Stimulated activated CD4-positive, alpha-beta T cell treated with anti-CD3 and anti-CD28 coated beads, TNF-alpha, amount 100 ng/mL, for 4 hours (primary cell): ENCODE measurements at places on chromosomes 4 and X.

DNA sequence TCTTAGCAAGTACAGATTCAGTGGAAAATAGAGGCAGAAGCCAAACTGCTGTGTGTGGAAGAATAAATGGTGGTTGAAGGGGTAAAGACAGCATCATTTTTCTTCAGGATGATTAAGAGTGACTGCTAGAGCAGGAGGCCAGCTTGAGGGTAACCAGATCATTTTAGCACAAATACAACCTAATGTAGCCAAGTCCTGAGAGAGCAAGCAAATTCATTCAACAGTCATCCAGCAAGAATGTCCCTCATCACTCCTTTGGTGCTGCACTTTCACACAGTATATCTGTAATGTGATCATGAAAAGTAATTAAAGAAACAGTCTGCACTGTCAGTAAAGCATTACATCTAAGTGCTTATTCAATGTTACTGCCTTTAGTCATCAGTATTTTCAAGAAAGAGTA lies 44.8 kb downstream of the NPFFR2 start:
- DNase-seq: no peak

DNA sequence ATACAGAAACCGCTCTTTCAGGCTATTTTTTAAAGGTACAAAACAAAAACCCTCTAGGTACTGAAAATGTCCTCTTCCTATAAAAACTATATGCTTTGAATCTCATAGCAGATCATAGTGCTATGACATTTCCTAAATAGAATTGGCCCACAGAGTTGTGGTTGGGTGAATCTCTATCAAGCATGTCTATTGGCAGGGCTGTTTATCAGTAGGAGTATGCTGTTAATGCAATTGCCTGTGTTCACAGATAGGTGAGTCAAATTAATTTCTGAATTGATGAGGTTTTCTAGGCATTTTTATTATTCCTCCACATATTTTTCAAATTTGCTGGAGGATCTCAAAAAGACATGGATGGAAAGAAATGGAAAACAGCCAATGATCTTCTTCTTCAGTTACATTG lies 73.9 kb downstream of the QRFPR start:
- DNase-seq: no peak

GRCh38 chr4:139300431-139301112 lies 733 bp upstream of the NAA15 start:
- DNase-seq: no peak

GRCh38 chrX:129581904-129582303 lies 41.8 kb downstream of the OCRL start:
- no peak for DNase-seq

DNA sequence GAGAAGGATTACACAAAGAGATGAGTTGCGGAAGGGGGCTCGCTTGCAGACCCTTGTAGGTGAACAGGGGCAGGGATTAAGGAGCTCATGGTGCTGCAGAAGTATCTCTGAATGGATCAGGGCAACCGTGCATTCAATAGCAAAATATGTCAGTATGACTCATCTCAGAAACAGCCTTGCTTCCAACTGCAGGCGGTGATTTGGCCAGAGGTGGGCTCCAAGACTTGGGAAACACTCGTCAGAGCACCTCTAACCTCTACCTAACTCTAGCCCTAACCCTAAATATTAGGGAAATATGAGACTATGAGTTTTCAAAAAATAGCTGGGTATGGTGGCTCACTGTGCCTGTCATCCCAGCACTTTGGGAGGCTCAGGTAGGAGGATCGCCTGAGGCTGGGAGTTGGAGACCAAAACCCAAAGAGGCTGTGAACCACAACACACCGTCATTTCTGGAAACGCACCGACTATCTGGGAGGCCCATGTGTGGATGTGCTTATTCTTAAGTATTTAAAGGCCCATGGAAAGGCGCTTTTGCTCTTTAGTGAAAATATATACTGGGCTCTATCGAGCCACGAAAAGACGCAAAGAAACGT lies 102.6 kb downstream of the DHRSX start:
- DNase-seq: no peak
